SJSA1 (cell line): ENCODE measurements at places on chromosomes 16 and 17.

- DNase-seq: no peak
Observed at GRCh38 chr17:72294487-72294893, 173.7 kb downstream of the SOX9 start.

- DNase-seq: no peak
Observed at GRCh38 chr16:19102187-19102872, 11.4 kb upstream of the ITPRIPL2 start.

- DNase-seq: no peak
Observed at GRCh38 chr16:73028263-73028662, 19.7 kb downstream of the ZFHX3 start.

DNA sequence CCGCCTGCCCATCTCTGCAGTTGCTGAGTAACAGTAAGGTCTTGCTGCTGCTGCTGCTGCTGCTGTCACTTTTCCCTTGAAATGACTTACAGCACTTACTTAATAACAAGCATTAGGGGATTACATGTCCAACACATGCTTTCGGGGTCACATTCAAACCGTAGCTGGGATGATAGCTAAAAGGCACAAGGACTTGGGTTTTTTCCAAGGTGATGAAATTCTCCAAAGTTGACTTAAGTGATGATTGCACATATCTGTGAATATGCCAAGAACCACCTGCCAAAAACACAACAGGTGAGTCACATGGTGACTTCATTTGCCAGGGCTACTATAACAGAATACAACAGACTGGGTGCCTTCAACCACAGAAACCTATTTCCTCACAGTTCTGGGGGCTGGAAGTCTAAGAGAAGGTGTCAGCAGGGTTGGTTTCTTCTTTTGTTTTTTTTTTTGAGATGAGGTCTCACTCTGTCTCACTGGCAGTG lies 121.9 kb upstream of the TNRC6C start:
- DNase-seq: no peak

DNA sequence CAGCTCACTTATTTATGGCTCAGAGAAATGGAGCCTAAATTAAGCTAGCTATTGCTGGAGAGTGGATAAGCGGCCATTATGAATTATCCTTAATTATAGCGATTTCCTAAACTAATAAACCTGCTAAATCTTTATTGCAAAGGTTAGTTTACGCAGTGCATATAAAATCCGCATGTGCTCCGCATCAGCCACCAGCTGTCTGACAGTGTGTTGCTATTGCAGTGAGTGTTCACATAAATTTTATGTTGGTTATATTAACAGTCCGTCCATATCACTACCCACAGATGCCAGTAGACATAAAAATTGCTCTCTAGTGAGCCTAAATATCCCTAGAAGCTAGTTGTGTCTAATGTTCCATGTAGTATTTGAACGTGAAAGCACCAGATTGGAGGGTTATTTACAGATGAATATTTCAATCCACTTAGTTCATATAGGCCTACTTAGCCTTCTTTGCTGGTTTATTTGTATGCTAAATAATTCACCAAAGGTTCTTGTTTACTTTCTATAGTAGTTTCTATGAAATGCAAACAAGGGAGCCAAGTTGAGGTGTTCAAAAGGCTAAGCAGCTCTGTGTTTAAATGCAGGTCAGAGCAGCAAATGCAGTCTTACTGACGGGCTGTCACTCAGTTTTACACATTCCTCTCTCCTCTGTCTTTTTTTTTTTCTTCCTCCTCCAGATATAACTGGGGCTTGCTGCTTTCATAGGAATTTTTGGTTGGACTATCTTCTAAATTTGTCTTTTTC lies 219.1 kb downstream of the IRX3 start:
- DNase-seq: no peak

GRCh38 chr17:57044976-57045867 lies 39.8 kb upstream of the AKAP1 start:
- DNase-seq: no peak

DNA sequence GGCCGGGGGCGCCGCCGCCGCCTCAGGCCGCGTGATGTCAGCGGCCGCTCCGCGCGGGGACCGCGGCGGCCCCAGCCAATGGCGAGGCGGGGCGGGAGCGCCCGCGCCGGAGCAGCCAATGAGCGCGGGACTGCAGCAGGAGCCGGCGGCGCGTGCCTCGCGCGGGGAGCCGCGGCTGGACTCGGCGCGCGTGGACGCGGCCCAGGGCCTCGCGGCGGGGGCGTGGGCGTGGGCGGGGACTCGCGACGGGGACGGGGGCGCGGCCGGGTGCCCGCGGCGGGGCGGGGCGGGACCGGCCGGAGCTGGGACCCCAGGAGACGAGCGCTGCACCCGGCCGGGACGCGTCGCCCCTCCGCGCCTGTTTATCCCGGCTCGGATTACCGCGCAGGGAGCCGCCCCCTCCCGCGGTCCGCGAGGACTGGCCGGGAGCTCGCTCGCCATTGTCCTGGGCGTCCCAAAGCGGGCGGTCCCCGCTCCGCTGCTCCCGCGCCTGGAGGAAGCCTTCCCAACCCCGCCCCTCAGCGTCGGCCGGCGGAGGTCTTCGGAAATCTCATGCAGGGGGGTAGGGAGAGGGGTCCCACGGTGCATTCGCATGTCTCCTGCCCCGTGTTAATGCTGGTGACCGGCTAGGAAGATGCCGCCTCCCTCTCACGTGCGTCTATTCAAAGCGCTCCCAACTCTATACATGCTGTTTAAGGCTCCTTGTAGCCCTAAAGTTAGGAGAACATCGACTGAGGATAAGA lies at the start of gene RNF157:
Gene RNF157 (minus strand): TSS at position 33 of the 743 bp plus-strand sequence. CDS start 253 bp downstream, outside the sequence.
- peak; percentile 71 for DNase-seq
